ENCODE measurements at places on chromosomes 11 and 22.

GRCh38 chr11:22203281-22203680 is 10.4 kb downstream of the ANO5 start:
- DNase-seq: no peak

- DNase-seq: no peak
These were observed 34.5 kb downstream of the KIAA0930 start for GRCh38 chr22:45206233-45206632.

DNA sequence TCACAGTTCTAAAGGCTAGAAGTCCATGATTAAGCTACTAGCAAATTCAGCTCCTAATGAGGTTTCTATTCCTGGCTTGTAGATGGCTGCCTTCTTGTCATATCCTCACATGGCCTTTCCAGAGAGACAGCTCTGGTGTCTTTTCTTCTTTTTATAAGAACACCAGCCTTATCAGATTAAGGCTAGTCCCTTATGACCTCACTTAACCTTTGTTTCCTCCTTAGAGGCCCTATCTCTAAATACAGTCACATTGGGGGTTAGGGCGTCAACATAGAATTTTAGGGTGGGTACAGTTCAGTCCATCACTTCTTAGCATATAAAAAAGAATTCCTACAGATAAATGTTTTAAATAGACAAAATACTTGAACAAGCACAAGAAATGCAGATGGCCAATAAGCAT is 18.2 kb upstream of the CLPB start:
- DNase-seq: no peak

GRCh38 chr11:117328375-117329010 is 839 bp downstream of the CEP164 start:
- DNase-seq: no peak

DNA sequence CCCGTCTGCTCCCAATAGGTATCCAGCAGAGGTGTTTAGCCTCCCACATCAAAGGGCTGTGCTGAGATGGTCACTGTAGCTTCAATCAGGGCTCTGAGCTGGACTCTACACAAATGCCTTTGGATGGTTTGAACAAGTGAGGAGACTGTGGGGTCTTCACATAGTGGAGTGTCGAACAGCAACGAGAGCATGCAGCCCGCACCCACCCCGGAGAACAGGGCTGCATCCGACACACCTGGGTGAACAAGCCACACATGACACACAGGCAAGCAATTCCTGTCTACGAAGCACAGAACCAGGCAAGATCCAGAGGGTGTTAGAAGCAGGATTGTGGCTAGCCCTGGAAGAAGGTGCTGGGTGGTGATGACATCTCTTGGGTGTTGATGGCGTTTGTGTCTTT is 58.0 kb upstream of the FGF3 start:
- no peak for DNase-seq

All from activated T-cell treated with anti-CD3 and anti-CD28 coated beads for 48 hours (primary cell).